SHP77 treated with DMSO at 0.1 percent for 48 hours (cell line): ENCODE measurements at places on chromosomes 3 and 15.

DNA sequence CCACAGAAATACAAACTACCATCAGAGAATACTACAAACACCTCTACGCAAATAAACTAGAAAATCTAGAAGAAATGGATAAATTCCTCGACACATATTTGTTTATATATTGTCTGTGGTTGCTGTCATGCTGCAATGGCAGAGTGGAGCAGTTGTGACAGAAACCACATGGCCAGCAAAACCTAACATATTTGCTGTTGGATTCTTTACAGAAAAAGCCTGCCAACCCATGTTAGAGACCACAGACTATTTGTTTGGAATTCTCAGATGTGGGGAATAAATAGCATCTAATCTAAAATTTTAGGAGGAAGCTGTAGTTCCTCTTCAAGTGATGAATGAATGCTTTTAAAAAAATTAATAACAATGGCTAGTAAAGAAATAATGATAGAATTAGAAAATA is 341.6 kb upstream of the AZI2 start:
- DNase-seq, result no peak

DNA sequence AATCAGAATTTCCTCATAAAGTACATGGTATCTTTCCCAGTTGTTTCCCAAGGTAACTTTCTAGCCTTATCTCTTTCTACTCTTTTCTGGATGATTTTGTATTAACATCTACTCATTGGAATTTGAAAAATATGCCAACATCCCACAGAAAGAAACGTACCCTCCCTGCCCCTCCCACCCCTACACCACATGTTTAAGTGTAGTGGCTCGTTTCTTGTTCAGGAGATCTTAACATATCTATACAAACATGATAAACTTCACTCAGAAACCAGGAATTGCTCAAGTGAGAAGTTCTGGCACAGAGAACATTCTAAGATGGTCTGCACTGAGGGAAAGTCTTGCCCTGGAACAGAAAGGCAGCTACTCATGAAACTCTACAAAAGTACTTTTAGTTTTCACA is 404.7 kb downstream of the SOX2 start:
- DNase-seq, result no peak

- no peak for DNase-seq
These were observed 208.7 kb upstream of the P2RY1 start for GRCh38 chr3:152626226-152626625.

GRCh38 chr15:70035719-70036077 is 62.0 kb downstream of the TLE3 start:
- DNase-seq, result no peak

DNA sequence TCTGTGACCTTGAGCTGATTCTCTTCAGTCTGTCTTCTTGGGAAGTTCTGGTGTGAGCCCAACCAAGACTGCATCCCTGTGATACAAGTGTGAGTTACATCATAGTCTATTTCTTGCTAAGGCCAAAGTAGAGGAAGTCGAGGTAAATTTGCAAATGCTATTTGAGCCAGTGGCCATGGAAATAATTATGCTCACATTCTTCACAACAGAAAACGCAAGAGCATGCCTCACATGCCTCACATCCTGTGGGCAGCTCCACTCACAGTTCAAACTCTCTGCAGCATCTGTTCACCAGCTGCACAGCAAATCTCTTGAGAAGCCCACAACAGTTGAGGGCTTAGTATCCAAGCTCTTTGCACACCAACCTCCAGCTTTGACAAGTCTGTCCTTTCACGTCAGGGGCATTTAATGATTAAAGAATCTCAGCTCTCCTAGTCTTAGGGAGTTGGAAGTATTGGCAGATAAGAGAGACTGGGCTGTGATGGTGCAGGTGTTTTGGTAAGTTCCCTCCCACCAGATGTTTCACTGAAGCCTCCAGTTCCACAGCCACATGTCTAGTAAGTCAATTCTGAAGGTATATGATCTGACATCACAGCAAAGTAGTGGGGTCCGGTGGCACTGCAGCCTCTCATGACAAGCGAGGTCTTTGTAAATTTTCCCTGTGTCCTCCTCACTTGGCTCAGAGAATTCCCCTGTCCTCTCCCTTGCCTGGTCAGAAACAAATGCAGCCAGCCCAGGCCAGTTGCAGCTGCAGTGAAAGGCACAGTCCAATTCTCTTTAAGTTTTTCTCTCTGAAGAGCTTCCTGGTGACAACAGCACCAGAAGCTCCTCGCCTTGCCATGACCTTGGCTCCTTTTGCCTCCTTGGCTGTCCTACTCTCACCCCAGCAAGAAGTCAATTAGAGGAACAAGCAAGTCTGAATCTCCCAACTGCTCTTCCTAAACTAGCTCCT is 166.1 kb downstream of the SSR3 start:
- DNase-seq, result no peak

- DNase-seq, result no peak
These were observed 127.4 kb downstream of the ATP10A start for GRCh38 chr15:25735550-25736384.

DNA sequence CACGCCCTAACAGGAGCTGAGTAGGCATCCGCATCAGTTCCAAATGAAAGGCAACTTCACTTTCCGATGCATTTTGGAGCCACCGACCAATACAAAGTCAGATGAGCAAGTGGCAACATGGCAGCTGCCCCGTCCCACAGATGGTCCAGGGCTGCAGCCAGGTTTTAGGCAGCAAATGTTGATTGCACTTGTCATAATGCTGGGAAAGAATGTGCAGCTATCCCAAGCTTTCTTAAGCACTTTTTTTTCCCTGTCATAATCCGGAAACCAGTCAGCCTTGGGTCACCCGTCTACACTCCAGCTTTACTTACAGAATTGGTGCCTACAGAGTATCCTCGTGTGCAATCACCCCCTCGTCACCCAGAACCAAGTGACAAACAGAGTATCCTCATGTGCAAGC is 147.7 kb downstream of the CHSY1 start:
- no peak for DNase-seq

DNA sequence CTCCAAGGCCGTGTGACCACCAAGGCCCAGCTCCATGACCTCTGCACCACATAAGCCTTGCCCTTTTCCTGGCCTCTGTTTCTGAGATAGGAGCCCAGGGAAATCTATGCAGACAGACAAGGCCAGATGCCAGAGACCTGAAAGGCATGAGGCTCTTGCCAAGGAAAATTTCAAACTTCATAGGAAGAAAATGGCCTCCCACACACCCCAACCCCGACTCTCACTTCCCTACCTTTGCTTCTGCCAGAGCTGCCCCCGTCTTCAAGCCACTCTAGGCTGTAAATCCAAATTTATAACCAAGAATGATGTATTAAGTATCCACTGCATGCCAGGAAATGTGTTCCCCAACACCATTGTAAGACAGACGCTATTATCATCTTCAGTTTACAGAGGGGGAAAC is 65.5 kb upstream of the HRH1 start:
- DNase-seq, result no peak

DNA sequence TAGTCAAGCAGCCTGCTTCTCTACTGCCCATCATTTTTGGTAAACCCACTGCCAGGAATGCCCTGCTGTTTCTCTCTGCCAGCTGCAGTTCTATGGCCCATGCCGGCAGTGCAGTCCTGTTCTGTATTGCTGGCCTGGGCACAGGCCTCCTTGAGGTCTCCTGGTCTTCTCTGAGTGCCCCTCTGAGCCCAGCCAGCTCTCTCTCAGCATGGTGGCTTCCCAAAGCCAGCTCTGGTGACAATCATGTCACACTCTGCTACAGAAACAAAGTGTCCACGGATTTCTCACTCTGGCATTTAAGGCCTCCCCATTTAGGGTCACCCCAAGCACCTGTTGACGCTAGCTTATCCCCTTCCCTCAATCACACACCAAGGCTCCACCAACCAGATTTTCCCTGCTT is 24.5 kb downstream of the SRPRB start:
- no peak for DNase-seq

GRCh38 chr3:55198554-55198953 is 270.7 kb upstream of the LRTM1 start:
- no peak for DNase-seq

DNA sequence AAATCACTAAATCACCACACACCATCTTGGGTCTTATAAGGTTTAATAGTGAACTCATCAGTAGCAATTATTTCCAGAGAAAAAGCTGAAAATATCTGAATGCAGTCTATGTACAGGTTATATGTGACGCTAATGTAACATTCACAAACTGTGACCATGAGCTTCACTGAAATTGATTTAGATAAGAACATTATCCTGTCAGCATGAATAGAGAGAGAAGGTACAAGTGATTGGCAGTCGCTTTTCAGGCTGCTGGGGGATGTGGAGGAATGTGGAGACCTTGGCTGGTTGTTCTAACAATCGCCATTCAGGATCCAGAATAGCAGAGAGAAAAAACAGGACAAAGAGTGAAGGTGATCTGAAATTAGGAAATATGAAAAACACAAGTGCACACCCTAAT is 98.1 kb downstream of the CADPS start:
- DNase-seq, result no peak

- no peak for DNase-seq
These were observed 361.0 kb upstream of the PLSCR5 start for GRCh38 chr3:146966124-146966523.

DNA sequence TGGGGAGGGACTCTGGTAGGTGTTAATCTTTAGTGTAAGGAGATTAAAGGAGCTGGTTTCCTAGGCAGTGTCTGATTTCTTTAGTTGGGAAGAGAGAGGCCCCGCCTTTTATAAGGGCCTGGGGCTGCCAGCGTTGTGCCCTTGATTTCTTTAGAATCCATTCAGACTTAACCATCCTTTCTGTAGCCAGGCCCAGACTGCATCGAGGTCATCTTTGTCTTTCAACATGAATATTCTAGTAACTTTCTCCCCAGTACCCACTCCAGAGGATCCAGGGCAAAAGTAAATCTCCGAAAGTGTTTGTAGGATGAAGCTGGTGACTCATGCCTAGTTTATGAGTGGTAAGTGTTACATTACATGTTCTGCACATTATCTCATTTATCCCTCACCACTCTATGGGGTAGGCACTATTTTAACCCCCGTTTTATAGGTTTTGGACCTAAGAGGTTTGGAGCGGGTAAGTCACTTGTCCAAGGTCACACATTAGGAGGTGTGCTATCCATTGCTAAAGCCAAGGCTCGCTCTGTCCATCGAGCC is 11.8 kb upstream of the USP3 start:
- DNase-seq, result no peak

GRCh38 chr3:150216041-150216811 is 191.9 kb upstream of the TSC22D2 start:
- peak; percentile 64 for DNase-seq

DNA sequence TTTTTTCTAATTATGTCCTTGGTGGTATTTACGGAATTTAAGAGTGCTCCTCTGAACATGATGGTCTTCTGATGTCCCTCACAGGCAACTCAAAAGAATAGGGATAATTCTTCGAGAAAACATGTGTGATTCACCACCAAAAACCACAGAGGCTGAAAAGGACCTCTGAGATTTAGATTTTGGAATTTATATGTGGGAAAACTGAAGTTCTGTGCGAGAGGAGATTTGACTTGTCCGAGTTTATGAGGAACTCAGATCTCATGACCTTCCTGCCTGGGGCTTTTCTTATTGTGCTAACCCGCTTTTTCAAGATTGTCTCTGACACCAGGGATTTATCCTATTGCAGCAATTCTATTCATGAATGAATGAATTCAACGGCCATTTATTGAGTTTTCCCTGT is 142.4 kb downstream of the FAM43A start:
- no peak for DNase-seq

DNA sequence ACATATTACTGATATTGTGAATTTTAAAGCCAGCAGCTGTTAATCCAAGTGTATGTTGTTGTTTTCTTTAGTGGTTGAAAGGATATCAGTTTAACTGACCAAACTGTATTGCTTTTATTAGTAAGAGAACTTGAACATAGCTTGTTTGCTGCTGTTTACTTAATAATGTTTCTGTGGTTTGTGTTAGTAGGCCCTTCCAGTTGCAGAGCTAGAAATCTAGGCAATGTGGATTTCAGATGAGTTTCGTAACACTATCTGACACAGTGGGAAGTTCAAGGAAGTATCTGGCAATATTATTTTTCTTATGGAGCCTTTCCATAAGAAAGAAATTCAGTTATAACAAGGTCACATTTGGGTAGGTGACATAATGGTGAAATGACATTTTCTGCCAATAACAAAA is 18.5 kb downstream of the ZNF609 start:
- no peak for DNase-seq

- no peak for DNase-seq
These were observed 109.6 kb downstream of the OXSM start for GRCh38 chr3:25899352-25900101.

DNA sequence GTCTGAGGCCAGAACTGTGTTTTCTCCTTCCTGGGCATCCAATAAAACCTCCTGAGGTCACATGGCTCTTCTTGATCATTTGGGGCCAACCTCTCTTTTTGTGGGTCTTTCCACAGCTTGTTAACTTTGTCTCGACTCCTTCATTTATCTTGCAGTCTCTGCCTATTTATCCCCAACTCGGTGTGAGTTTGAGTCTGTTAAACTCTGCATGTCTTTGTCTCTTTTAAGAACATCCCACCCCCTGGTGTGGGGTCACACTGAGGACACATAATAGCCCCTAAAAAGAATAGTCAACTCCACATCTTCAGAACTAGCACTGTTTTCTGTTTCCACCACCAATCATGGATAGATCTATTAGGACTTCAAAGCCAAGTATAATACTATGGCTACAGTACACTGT is 187.2 kb downstream of the TLE3 start:
- no peak for DNase-seq

GRCh38 chr3:71135373-71136088 is 448.0 kb downstream of the FOXP1 start:
- DNase-seq, result no peak

- no peak for DNase-seq
These were observed 9.3 kb downstream of the TJP1 start for GRCh38 chr15:29813009-29813408.

GRCh38 chr3:8970971-8971589 is 7.8 kb upstream of the RAD18 start:
- peak; percentile 5 for DNase-seq

DNA sequence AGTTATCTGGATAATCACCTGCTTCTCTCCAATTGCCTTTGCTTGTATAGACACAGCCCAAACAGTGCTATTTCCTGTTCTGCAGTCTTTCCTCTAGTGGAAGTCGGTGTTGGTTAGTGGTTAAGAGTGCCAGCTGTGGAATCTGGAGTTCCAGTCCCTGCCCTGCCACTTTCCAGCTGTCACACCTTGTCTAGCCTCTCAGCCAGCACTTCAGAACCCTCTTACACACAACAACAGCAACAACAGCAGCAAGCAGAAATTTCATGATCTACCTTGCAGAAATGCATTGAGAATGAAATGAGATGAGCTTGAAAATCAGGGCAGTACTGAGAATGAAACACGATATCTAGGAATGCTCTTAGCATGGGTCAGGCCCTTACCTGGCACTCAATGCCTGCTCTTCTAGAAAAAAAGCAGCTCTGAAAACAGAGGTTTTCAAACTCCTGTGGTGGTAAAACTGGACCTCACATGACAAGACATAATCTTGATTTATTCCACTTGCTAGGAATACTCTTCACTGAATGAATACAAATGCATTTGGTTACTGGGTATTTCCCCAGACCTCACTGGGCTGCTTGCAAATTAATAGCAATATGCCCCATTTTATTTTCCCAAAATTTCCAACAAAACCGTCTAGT is 3.3 kb upstream of the WNT5A start:
- DNase-seq, result no peak

GRCh38 chr15:53512029-53512428 is 247.4 kb downstream of the WDR72 start:
- DNase-seq, result no peak

- DNase-seq, result no peak
These were observed 32.9 kb downstream of the NXPE3 start for GRCh38 chr3:101811875-101812274.

- no peak for DNase-seq
These were observed 80.0 kb upstream of the CACNA2D3 start for GRCh38 chr3:54042259-54042823.
